HT1080 (cell line): ENCODE measurements at places on chromosomes 6 and 20.

- no peak for DNase-seq
These were observed 127.3 kb downstream of the DLL1 start for GRCh38 chr6:170163405-170164170.

DNA sequence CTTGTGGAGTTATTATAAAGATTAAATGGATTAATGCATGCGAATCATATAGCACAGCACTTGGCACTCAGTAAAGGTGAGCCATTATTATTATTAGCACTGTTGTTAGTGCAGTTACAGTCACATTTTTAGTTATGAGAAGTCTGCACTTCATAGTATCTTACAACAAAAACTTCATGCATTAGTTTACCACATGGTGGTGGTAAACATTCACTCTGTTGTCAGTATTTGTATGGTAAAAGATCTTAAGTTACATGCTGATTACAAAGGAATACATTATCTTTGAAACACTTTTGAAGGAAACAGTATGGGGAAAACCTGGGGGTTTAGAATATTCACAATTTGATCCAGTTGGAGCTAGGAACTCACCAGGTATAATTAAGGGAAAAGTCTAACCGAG is 20.8 kb downstream of the TMEM14A start:
- DNase-seq: no peak

- no peak for DNase-seq
These were observed 711.1 kb upstream of the EPHA7 start for GRCh38 chr6:94130478-94130877.

DNA sequence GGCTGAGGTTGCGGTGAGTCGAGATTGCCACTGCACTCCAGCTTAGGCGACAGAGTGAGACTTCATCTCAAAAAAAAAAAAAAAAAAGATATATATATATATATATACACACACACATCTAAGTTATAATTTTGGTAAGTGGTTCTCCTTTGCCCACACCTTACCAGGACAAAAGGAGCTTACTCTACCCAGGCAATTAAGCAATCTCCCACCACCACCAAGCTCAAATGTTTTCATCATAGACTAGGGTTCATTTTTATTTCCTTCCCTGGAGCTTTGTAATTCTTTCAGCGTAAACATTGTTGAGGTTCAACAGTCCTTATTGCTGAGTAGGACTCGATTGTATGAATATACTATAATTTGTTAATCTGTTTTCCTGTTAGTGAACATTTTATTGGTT is 23.5 kb downstream of the AMD1 start:
- DNase-seq: no peak

DNA sequence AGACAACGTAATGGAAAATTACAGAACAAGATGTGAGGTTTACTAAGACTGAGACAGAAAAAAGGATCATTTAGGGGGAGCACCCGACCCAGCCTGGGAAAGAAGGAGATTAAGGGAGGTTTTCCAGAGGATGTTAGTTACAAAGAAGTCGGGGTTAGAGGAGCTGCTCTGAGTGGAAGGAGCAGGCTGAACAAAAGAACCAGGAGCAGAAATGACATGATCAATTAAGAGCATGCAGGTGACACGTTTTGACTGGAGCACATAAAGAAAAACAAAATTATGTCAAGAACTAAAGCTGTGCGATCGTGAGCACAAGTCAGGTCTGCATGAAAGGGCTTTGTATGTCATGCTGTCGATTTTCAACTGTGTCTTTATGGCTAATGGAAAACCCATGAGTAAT is 417.3 kb upstream of the MARCKS start:
- no peak for DNase-seq

- no peak for DNase-seq
These were observed 28.2 kb upstream of the ARMC2 start for GRCh38 chr6:108820006-108820405.

- DNase-seq: peak; percentile 51
These were observed 80.2 kb downstream of the ERMARD start for GRCh38 chr6:169831450-169832246.

DNA sequence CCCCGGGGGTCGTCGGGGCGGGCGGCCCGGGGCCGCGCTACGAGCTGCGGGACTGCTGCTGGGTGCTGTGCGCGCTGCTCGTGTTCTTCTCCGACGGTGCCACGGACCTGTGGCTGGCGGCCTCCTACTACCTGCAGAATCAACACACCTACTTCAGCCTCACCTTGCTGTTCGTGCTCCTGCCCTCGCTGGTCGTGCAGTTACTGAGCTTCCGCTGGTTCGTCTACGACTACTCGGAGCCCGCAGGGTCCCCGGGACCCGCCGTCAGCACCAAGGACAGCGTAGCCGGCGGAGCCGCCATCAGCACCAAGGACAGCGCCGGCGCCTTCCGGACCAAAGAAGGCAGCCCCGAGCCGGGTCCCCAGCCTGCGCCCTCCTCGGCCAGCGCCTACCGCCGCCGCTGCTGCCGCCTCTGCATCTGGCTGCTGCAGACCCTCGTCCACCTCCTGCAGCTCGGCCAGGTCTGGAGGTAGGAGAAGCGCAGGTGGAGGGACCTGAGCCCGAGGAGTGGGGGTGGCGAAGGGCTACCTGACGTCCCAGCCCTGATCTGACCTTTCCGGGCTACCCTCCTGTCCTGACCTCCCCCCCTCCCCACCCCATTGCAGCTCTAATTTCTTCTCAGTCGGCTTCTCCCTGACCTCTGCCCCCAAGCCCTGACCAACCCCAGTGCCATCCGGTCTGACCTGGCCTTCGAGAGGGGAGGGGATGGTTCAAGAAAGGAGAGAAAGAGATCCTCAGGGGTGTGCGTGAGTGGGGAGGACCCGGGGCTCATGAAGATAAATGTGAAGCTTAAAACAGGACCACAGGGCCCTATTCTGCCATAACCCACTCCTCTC is 558 bp downstream of the XKR7 start:
- peak; percentile 56 for DNase-seq

DNA sequence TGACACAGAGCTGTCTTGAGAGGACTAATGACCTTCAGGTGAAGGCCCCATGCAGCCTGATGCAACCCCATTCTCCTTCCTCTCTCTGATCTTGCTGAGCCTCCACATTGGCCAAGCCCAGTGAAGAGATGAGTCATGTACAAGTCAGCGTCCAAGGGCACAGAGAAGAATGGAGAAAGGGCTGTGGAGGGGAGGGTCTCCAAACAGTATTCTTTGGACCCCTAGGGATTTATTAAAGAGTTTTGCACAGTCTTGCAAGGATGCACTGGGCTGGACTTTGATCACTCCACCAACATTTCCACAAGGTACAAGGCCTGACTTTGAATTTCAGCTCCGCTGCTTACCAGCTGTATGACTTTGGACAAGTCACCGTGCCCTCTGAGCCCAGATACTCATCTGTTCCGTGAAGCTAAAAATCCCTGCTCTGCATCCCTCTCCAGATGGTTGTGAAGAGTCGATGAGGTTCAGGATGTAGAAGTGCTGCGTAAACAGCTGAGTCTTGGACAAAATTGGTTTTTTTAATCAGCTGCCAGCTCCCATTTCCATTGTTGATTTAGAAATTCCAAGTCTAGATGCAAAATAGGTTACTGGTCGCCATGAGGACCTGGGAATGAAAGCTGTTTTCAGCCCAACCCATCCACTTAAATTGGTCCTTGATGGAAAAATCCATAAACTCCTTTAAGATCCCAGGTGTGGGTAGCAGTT is 14.1 kb upstream of the KCNG1 start:
- peak; percentile 64 for DNase-seq

- no peak for DNase-seq
These were observed 114.9 kb downstream of the CDH26 start for GRCh38 chr20:60073086-60073485.
